CD8-positive, alpha-beta memory T cell (primary cell): ENCODE measurements at places on chromosomes 2 and 18. TPM values are rescaled to one million over a fixed set of nuclear protein-coding genes. Genes with fewer than 3 reads are reported as not detected.

DNA sequence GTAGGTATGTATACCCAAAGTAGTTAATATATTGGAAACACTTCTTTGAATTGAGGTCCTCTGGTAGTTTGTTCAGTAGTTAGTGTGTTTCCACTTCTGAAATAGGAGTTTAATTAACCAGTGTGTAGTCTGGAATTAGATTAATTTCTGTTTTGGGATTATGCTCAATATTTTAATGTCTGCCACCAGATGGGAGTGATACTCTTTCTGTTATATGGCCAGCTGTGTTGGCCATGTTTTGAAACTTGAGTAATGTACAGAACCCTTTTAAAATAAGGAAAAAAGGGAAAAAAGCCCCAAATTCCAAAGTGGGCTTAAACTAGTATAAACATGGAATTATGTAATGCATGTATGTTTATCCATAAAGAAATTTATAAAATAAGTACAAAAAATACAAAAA lies 147.7 kb downstream of the CTNNA2 start:
- H3K27me3 ChIP-seq: no peaks in the 10 kb centered on the region
- no peaks in the 10 kb centered on the region for H3K4me1 ChIP-seq
- H3K27ac ChIP-seq: no peak overlapping the region
- no peaks in the 10 kb centered on the region for H3K36me3 ChIP-seq
- H3K4me3 ChIP-seq: no peak overlapping the region
- DNase-seq: no peak

GRCh38 chr2:59462422-59463197 lies 1090.8 kb downstream of the BCL11A start:
- no peaks in the 10 kb centered on the region for H3K36me3 ChIP-seq
- H3K27ac ChIP-seq: no peak overlapping the region
- H3K4me3 ChIP-seq: no peak overlapping the region
- H3K27me3 ChIP-seq: no peaks in the 10 kb centered on the region

GRCh38 chr2:127382831-127383230 lies 4.9 kb downstream of the MAP3K2 start:
- no peak overlapping the region for H3K4me3 ChIP-seq
- peaks cover 25% of the 10 kb centered on the region for H3K4me1 ChIP-seq

GRCh38 chr2:106867196-106867953 lies 18.6 kb downstream of the ST6GAL2 start:
- H3K27me3 ChIP-seq: no peaks in the 10 kb centered on the region
- no peaks in the 10 kb centered on the region for H3K4me1 ChIP-seq
- no peak for DNase-seq
- no peak overlapping the region for H3K27ac ChIP-seq
- H3K36me3 ChIP-seq: no peaks in the 10 kb centered on the region
- no peak overlapping the region for H3K4me3 ChIP-seq

DNA sequence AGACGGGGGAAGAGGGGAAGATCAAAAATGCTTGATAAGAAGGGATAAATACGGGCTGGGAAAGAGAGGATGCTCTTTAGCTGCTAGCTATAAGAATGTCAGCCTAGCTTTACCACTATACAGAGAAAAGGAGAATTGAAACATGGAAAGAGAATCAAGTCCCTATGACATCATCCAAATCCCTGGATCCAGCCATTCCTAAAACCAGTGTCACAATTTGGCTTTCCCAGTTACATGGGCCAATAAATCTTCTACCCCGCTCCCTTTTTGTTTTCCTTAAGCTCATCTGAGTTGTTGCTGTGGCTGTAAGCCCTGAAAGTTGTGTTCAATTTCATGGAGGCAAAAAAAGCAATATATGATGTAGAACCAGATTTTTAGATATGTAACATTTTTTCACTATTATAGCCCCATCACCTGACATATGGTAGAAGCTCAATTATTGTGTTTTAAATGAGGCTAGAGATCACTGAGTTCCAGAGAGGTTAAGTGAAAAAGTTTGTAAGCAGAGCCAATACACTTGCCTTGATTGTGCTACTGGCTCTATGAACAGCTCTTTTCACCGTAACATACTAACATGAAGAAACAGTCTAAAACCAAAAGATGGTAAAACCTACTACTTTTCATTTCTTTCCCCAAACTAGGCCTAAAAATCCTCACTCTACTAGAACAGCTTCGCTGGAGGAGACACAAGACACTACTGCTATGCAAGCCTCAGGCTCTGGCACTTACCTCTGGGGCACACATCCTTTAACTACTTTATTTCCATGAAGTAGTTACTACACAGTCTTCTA lies 4.3 kb downstream of the HNRNPLL start:
- no peak for DNase-seq
- H3K27me3 ChIP-seq: no peaks in the 10 kb centered on the region
- H3K36me3 ChIP-seq: no peaks in the 10 kb centered on the region

- no peak overlapping the region for H3K4me3 ChIP-seq
- H3K36me3 ChIP-seq: no peaks in the 10 kb centered on the region
- H3K27me3 ChIP-seq: no peaks in the 10 kb centered on the region
- peaks cover 22% of the 10 kb centered on the region for H3K4me1 ChIP-seq
Measured at GRCh38 chr2:105969552-105969951, 224.5 kb downstream of the UXS1 start.

GRCh38 chr2:229179628-229180027 lies 91.5 kb downstream of the PID1 start:
- H3K36me3 ChIP-seq: no peaks in the 10 kb centered on the region
- H3K4me3 ChIP-seq: no peak overlapping the region
- H3K4me1 ChIP-seq: no peaks in the 10 kb centered on the region
- no peak for DNase-seq
- H3K27me3 ChIP-seq: no peaks in the 10 kb centered on the region

DNA sequence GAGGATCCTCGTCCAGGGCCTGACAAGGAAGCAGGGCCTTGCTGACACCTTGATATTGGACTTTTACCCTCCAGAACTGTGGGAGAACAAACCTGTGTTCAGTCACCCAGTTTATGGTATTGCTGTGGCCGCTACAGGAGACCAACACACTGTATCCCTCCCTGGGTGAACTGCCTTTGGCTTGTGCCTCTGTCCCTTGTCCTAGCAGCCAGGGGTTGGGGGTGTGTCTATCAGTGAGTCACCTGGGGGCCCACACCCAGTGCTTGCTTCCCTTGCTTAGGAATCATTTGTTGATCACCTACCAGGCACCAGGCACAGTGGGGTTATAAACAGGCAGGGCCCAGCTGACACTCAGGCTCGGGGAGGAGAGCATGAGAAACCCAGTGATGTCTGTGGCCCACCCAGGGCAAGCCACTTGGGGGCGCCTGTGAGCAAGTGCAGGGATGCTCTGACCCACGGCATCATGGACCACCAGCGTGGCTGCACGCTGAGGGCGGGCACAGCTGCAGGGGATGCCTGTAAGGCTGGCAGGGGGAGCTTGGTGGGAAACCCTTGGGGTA lies 17.1 kb downstream of the TMEM185B start:
- H3K27ac ChIP-seq: no peak overlapping the region
- no peak overlapping the region for H3K4me3 ChIP-seq
- H3K4me1 ChIP-seq: peaks cover 11% of the 10 kb centered on the region
- no peak for DNase-seq
- H3K27me3 ChIP-seq: no peaks in the 10 kb centered on the region

DNA sequence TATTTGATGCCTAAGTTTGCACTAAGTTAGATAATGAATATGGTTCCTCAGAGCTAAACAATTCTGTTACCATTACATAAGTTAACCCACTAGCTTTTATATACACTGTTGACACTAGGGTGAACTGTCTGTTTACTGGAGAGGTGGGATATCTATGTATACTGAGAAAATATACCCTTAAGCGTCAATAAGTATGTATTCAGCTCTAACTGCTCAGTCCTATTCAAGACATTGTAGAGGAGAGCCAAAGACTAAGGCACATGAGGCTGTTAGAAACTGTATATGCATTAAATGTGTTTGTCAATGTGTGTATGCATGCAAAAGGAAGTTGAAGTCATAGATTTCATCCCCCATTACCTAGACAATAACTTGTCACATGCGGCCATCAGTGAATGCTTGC lies 710.0 kb downstream of the TDRD15 start:
- H3K27ac ChIP-seq: no peak overlapping the region
- no peak for DNase-seq
- H3K27me3 ChIP-seq: no peaks in the 10 kb centered on the region
- H3K36me3 ChIP-seq: no peaks in the 10 kb centered on the region
- H3K4me1 ChIP-seq: no peaks in the 10 kb centered on the region

GULP1 gene
- total RNA-seq: not detected

GLI2 gene
- not detected for total RNA-seq

MC2R gene
- total RNA-seq: not detected

SAG gene
- not detected for total RNA-seq

ACADL gene
- not detected for total RNA-seq

SERPINB3 gene
- total RNA-seq: not detected

NRP2 gene
- 0.94 TPM for total RNA-seq

PMAIP1 gene
- total RNA-seq: 83.6 TPM
